GM19239 (cell line): ENCODE measurements at places on chromosomes 13 and 19.
A peak's percentile ranks its signal among the peaks of the same experiment; 100 is the strongest.

DNA sequence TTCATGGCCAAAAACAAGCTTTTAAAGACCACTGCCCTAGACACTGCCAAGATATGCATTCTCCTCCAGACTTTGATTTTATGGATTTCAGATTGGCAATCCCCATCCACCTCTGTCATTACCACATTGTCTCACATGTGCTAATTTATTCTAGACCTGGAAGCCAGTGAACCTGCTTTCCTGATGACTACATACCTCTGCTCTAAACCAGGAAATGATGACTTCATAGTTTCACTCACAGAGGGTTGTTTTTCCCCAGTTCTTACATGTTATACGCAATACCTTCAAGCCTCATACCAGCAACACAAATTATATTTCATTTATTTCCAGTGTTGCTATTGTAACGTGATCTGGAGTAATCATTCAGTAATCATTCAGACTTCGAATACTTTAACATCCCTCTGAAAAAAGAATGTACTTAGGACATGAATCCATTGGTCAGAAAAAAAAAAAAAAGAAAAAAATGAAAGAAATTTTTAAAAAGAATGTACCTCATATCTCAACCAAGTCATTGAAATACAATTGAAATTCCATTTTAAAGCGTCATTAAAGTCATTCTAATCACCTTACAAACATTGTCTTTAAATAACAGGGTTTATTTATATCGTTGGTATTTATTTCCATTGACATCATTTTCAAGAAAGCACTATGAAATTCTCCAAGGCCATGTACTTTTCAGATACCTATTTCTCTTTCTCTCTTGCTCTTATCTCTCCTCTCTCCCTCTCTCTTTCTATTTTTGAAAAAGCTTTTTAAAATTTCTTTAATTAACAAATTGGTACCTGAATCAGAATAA lies 33.4 kb upstream of the KLF5 start:
- DNase-seq, result no peak

DNA sequence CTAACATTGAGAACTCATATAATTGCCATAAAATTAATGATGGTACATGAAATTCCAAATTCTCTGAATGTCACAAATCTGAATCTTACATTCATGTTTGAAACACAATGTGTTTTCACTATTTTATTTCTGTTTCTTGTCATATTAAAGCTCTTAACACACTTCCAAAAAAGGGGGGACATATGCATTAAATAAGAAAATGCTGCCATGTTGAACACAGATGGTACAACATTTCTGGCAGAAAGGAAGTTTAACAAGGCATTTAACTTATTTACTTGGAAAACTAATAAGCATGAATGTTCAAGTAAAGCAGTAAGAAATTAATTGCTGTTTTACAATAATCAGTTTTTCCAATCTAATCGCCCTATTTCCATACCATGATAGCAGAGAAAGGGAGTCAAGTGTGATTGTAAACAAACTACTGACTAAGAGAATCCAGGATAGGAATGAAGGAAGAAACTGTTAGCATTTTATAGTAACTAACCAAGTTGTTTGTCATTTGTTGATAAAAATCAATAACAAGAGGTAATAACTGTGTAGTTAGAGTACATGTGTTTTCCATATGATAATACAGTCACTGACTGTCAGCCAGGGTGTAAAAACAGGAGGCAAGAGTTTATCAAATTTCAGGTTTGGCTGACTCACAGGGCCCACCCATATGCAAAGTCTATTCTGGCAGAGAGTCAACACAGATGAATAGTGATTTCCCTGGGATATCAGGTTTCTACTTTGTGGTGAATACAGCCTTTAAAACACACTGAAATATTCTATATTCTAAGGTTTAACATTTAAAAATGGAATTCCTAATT lies 5.7 kb upstream of the FOXO1 start:
- DNase-seq, result no peak

DNA sequence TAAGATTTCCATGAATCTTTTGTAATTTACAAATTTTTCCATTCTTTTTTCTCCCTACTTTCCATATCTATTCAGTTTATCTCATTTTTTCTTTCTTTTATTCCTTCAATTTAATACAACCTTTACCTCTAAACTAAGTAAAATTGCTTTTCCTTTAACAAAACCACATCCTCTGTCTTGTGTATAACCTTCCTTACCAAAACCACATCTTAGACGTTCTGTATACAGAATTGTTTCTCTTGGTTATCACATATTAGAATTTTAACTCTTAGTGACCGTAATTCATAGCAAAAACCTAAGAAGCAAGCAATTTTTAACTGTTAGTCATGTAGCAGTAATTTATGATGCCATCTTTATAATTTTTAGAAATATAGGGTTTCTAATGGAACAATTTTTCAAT lies 15.0 kb downstream of the PPP5C start:
- no peak for DNase-seq

GRCh38 chr19:6866741-6867151 lies 20.6 kb upstream of the ADGRE1 start:
- DNase-seq, result no peak

GRCh38 chr19:533364-534058 lies 2.0 kb downstream of the CDC34 start:
- no peak for DNase-seq

DNA sequence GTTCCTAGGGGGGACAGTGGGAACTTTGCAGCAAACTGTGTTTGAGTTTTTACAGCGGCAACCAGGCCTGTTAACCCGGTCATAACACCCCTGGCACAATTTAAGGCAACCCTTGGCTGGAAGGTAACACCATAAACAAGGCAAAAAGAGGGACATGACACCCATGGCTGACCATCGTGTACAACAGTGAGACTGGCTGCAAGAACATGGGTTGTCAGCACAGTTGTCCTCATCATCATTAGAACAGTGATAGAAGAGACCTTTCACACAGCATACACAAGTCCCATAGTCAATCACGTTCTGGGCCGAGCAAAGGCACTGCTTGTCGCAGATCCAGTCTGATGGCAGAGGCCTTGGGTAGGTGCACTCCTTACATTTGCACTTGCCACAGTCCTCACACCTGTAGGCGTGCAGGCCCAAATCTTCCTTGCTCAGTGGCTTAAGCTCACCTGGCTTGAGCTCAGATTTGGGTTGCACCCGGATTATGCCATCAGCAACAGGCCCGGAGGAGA lies 4.1 kb downstream of the SPRY2 start:
- no peak for DNase-seq

DNA sequence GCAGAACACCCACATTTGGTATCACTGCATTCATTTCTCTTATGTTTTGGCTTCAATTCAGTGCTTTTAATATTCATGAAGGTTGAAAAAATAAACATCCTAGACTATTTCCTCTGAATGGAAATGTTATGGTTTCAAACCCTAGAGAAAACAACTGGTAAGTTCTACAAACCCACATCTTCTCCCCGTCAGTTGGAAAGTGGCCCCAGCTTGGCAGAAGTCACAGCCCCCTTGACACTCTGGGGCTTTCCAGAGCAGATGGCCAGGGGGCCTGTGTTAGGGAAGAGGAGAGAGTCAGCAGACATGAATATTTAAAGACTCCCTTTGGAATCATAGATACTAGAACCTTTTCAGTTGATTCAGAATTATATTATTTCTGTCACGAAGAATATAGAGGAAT lies 123.9 kb downstream of the SHISA2 start:
- no peak for DNase-seq

DNA sequence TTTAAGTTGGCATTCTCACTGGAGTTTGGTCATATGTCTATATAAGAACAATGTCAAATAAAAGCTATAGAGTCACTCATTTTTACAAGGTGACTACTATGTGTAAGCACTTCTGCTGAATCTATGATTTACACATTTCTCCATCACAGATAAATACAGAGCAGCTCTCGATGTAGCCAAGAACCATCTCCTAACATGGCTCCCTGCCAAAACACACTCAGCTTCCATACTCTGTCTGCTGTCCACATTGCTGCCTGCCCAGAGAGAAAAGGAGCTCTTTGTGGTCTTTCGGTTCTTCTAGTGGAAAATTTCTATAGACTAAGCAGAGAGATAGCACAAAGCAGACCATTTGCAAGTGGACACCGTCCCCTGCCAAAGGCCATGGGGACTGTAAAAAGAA lies 190.9 kb upstream of the KLF12 start:
- no peak for DNase-seq

GRCh38 chr19:6476155-6476895 lies 5.3 kb downstream of the DENND1C start:
- DNase-seq, result no peak

DNA sequence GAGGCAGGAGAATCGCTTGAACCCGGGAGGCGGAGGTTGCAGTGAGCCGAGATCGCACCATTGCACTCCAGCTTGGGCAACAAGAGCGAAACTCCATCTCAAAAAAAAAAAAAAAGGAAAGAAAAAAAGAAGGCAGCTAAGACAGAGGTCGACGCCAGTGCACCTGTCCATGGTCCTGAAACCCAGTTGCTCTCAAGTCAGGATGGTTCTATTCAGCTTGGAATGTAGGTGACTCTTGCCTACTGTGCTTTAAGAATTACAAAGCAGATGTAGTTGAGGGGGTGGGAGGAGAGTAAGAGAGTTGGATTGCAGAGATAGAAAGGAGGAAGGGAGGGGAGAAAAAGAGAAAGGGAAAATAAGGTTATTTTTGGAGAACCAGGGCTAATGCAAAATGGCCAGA lies 18.7 kb downstream of the CACNG7 start:
- DNase-seq, result no peak

- DNase-seq, result peak; percentile 1
These were observed 322.8 kb upstream of the EDNRB start for GRCh38 chr13:78241278-78241919.

GRCh38 chr13:110329258-110329657 lies 22.2 kb downstream of the COL4A2 start:
- DNase-seq, result no peak

DNA sequence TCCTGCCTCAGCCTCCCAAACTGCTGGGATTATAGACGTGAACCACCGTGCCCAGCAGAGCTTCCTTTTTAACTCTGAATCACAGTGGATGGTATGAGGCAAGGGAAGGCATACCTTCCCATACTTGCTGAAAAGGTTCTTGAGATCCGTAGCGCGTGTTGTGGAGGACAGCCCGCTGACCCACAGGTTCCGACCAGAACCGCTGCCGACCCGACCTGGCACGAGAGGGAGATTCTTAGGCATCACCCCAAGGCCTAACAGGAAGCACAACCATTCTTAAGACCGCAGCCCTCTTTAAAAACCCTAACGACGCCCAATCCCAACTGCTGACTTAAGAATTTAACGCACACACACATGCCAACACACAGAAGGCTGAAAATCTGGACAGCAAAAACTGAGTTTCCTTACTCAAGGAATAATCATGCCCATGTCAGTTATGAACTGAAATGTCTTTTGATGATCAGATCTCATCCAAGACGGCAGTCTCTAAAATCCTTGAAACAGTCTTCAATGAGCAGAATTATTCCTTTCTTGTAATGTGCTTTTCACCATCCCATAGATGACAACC lies 12.6 kb downstream of the SAFB2 start:
- DNase-seq, result no peak

GRCh38 chr19:7360393-7360984 lies 11.8 kb downstream of the ARHGEF18 start:
- DNase-seq, result no peak

GRCh38 chr19:8371011-8371804 lies 7.3 kb downstream of the ANGPTL4 start:
- no peak for DNase-seq

DNA sequence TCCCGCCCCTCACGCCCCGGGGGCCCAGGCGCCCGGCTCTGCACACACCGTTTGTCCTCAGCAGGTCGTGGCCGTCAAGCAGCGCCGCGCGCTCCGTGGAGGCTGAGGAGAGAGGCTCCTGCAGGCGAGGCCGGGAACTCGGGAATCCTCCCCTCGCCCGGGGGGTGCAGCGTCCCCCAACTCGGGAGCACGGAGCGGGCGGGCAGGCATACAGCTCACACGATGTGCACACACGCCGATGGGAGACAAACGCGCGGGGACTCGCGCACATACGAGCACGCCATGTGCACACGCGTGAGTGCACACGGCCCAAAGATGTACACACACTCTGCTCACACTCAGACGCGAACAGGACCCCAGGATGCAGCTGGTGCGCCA lies 703 bp downstream of the CLEC4G start:
- DNase-seq, result no peak

GRCh38 chr19:17138937-17139598 lies 63.5 kb downstream of the MYO9B start:
- DNase-seq, result no peak

- DNase-seq, result no peak
These were observed 44.8 kb downstream of the RBM26 start for GRCh38 chr13:79361299-79361698.

- no peak for DNase-seq
These were observed 9.7 kb downstream of the PRKCSH start for GRCh38 chr19:11445141-11445540.

GRCh38 chr13:53357582-53357981 lies 329.0 kb downstream of the OLFM4 start:
- DNase-seq, result no peak

GRCh38 chr13:105037110-105037509 lies 1498.4 kb downstream of the EFNB2 start:
- no peak for DNase-seq

DNA sequence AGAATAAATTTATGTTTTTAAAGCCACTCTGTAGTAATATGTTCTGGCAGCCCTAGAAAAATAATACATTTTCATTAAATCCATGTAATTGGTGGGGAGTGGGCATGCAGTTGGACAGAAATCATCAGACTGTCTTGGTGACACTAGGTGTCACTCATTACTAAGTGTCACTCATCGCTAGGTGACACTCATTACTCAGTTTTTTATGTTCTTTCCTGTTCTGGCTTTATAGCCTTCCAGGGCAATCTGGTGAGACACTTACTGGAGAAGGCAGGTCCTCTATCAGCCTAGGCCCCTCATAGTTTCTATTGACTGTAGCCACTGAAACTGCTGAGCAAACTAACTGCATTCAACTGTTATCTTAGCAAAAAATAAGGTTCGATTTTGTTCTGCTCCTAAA lies 542.1 kb downstream of the SLITRK1 start:
- no peak for DNase-seq
